ENCODE measurements at places on chromosomes 2 and 18. TPM values are rescaled to one million over a fixed set of nuclear protein-coding genes. Genes with fewer than 3 reads are reported as not detected.

AFF3 gene
- polyA plus RNA-seq: 117 TPM

SPP2 gene
- not detected for polyA plus RNA-seq

RNMT gene
- 15.4 TPM for polyA plus RNA-seq

ATIC gene
- polyA plus RNA-seq: 55.4 TPM

SCN2A gene
- 0.35 TPM for polyA plus RNA-seq

DOK6 gene
- not detected for polyA plus RNA-seq

TMEM200C gene
- not detected for polyA plus RNA-seq

STON1 gene
- 0.94 TPM for polyA plus RNA-seq

COBLL1 gene
- 29.0 TPM for polyA plus RNA-seq

PAIP2B gene
- polyA plus RNA-seq: 4.8 TPM

SLC23A3 gene
- 2.2 TPM for polyA plus RNA-seq

YIPF4 gene
- polyA plus RNA-seq: 3.4 TPM

GPR35 gene
- 14.0 TPM for polyA plus RNA-seq

PTH2R gene
- polyA plus RNA-seq: 0.09 TPM
